Activated T-helper 1 cell treated with anti-CD3 and anti-CD28 coated beads, Interleukin-12 subunit alpha, Interleukin-12 subunit beta, Interleukin-2, Interleukin-4 antibody, amounts not matched to agents 30 ng/mL and 10 ng/mL and 1 ng/mL, durations not matched to agents 14 hours and 24 hours and 36 hours (primary cell): ENCODE measurements at places on chromosomes 6 and 20.

- peaks cover 9% of the 10 kb centered on the region for H3K27me3 ChIP-seq
- no peak for DNase-seq
- no peak overlapping the region for H3K27ac ChIP-seq
- no peaks in the 10 kb centered on the region for H3K4me1 ChIP-seq
- H3K36me3 ChIP-seq: no peaks in the 10 kb centered on the region
- no peak overlapping the region for H3K4me3 ChIP-seq
Measured at GRCh38 chr6:18555750-18556149, 168.6 kb downstream of the RNF144B start.

- H3K27me3 ChIP-seq: peaks cover 8% of the 10 kb centered on the region
- DNase-seq: peak; percentile 53
- H3K36me3 ChIP-seq: no peaks in the 10 kb centered on the region
- H3K4me1 ChIP-seq: peaks cover 18% of the 10 kb centered on the region
- H3K27ac ChIP-seq: peak overlapping the region; percentile 86
Measured at GRCh38 chr20:41329435-41330342, 10.9 kb upstream of the LPIN3 start.

DNA sequence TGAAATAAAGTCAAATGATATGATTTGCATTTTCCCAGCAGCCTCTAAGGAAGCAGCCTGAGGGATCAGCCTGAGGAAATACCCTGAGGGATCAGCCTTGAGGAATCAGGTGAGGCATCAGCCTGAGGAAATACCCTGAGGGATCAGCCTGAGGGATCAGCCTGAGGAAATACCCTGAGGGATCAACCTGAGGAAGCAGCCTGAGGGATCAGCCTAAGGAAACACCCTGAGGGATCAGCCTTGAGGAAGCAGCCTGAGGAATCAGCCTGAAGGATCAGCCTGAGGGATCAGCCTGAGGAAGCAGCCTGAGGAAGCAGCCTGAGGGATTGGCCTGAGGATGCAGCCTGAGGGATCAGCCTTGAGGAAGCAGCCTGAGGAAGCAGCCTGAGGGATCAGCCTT is 669.7 kb upstream of the AGPAT4 start:
- H3K27ac ChIP-seq: no peak overlapping the region
- DNase-seq: no peak
- no peaks in the 10 kb centered on the region for H3K36me3 ChIP-seq
- H3K4me1 ChIP-seq: no peaks in the 10 kb centered on the region
- H3K27me3 ChIP-seq: peaks cover 1% of the 10 kb centered on the region

DNA sequence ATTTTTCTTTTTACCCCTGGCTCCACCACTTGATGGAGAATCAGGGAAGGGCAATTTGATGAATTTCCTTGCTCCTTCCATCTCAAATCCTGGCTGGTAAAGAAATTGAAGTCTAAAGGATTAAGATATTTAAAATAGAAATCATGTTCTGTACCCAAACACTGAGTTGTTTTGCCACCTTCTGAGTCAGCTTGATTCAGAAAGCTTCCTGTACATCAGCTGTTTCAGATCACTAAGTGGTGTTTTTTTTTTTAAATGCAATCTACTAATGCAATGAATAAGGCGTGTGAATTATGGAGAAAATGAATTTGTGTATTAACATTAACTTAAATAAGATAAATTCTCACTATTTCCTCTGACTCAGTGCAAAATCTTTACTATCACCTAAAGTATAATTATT is 11.5 kb upstream of the POPDC3 start:
- H3K4me3 ChIP-seq: no peak overlapping the region
- H3K27ac ChIP-seq: no peak overlapping the region
- H3K4me1 ChIP-seq: no peaks in the 10 kb centered on the region
- no peaks in the 10 kb centered on the region for H3K36me3 ChIP-seq

- no peak overlapping the region for H3K4me3 ChIP-seq
- H3K4me1 ChIP-seq: peaks cover 5% of the 10 kb centered on the region
Measured at GRCh38 chr20:3115190-3116107, 30.9 kb upstream of the AVP start.

GRCh38 chr20:21075471-21075870 is 30.7 kb downstream of the LINC00237 start:
- no peaks in the 10 kb centered on the region for H3K36me3 ChIP-seq
- H3K4me3 ChIP-seq: no peak overlapping the region
- H3K27me3 ChIP-seq: peaks cover 15% of the 10 kb centered on the region
- no peak for DNase-seq

- H3K4me3 ChIP-seq: no peak overlapping the region
- peaks cover 21% of the 10 kb centered on the region for H3K4me1 ChIP-seq
- H3K27ac ChIP-seq: peak overlapping the region; percentile 55
- H3K36me3 ChIP-seq: no peaks in the 10 kb centered on the region
- peaks cover 4% of the 10 kb centered on the region for H3K27me3 ChIP-seq
Measured at GRCh38 chr6:44527181-44527580, 139.7 kb downstream of the CDC5L start.

DNA sequence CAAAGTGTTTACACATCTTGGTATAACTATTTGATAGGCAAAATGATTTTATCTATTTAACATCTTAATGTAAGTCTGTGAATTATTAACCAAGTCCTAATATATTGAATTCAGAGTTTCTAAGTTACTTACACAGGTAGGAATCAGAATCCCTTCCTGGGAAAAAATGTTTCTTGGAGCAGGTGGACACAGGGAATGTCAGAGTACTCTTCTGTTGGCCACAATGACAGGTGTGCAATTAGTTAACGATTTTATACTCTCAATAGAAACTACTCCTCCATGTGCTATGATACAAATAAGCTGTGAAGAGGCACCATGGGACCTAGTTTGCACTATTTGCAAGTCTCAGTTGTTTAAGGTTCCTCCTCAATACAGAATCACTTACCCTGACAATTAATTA is 821 bp upstream of the TAAR5 start:
- no peaks in the 10 kb centered on the region for H3K36me3 ChIP-seq
- H3K27me3 ChIP-seq: peaks cover 7% of the 10 kb centered on the region
- no peak for DNase-seq
- H3K27ac ChIP-seq: no peak overlapping the region
- H3K4me3 ChIP-seq: no peak overlapping the region

DNA sequence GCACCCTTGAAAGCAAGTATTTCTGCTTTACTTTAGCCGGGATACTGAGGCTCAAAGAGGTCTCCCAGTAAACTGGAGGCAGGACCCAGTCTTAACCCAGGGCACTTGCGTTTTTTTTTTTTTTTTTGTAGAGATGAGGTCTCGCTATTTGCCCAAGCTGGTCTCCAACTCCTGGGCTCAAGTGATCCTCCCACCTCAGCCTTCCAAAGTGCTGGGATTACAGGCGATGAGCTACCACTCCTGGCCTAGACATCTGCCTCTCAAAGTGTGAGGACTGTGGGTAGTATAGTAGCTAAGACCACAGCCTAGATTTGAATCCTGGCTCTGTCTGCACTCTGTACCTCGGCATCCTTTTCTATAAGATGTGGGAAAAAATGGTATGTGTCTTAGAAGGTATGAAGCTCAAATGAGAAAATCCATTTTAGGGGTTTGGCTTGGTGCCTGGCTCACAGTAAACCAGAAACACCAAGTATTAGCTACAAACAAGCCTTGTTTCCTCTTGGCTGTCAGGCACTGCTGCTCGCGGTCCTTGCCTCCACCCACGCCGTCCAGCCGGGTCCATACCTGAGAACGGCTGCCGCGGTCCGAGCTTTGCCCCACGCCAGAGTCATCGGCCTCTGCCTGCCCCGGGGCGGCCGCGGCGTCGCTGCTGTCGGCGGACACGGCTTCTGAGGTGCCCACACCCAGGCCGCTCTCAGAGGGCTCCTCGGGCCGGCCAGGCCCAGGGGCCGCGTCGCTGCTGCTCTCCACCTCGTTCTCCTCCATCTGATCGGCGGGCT is 1.2 kb downstream of the ZNF335 start:
- DNase-seq: no peak
- H3K4me3 ChIP-seq: peak overlapping the region; percentile 89
- peaks cover 19% of the 10 kb centered on the region for H3K36me3 ChIP-seq
- H3K27ac ChIP-seq: peak overlapping the region; percentile 100
- H3K4me1 ChIP-seq: peaks cover 23% of the 10 kb centered on the region

- H3K27me3 ChIP-seq: no peaks in the 10 kb centered on the region
- H3K36me3 ChIP-seq: peaks cover 55% of the 10 kb centered on the region
- no peak overlapping the region for H3K27ac ChIP-seq
- no peak for DNase-seq
Measured at GRCh38 chr6:16518265-16518664, 243.0 kb downstream of the ATXN1 start.

GRCh38 chr6:4381381-4381780 is 246.0 kb upstream of the ECI2 start:
- peaks cover 1% of the 10 kb centered on the region for H3K36me3 ChIP-seq
- no peaks in the 10 kb centered on the region for H3K27me3 ChIP-seq
- no peak for DNase-seq
- H3K4me3 ChIP-seq: no peak overlapping the region

DNA sequence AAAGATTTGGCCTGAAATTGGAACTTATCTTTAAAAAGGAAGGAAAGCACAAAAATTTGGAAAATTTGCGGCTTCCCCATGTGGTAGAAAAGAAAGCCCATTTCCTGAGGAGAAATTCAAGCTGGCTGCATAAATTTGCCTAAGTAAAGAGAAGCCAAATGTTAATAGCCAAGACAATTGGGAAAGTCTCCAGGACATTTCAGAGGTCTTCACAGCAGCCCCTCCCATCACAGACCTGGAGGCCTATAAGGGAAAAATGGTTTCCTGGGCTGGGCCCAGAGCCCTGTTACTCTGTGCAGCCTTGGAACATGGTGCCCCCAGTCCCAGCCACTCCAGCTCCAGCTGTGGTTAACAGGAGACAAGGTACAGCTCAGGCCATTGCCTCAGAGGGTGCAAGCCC is 736.5 kb downstream of the HACE1 start:
- no peak overlapping the region for H3K27ac ChIP-seq
- no peaks in the 10 kb centered on the region for H3K4me1 ChIP-seq
- DNase-seq: no peak
- H3K36me3 ChIP-seq: no peaks in the 10 kb centered on the region

- peak; percentile 93 for DNase-seq
- H3K4me1 ChIP-seq: peaks cover 31% of the 10 kb centered on the region
- H3K4me3 ChIP-seq: peak within 1 kb of the TSS; percentile 87
- peaks cover 3% of the 10 kb centered on the region for H3K36me3 ChIP-seq
- H3K27me3 ChIP-seq: no peaks in the 10 kb centered on the region
- peak within 1 kb of the TSS; percentile 87 for H3K27ac ChIP-seq
Measured at GRCh38 chr6:149749594-149750135, at the start of gene PCMT1. Gene PCMT1 (plus strand): TSS chr6:149749741. CDS start chr6:149749902, 161 bp downstream.

GRCh38 chr6:4397307-4397706 is 261.9 kb upstream of the ECI2 start:
- no peak for DNase-seq
- no peak overlapping the region for H3K27ac ChIP-seq
- no peak overlapping the region for H3K4me3 ChIP-seq
- H3K36me3 ChIP-seq: no peaks in the 10 kb centered on the region
- H3K27me3 ChIP-seq: peaks cover 11% of the 10 kb centered on the region
- H3K4me1 ChIP-seq: no peaks in the 10 kb centered on the region

- no peaks in the 10 kb centered on the region for H3K27me3 ChIP-seq
- H3K4me1 ChIP-seq: peaks cover 56% of the 10 kb centered on the region
- peak overlapping the region; percentile 52 for H3K27ac ChIP-seq
Measured at GRCh38 chr6:109456111-109456583, 575 bp upstream of the MICAL1 start.

GRCh38 chr6:75246386-75246785 is 2.8 kb upstream of the COX7A2 start:
- peaks cover 14% of the 10 kb centered on the region for H3K36me3 ChIP-seq
- DNase-seq: no peak
- no peak overlapping the region for H3K4me3 ChIP-seq

GRCh38 chr6:144234399-144234798 is 50.7 kb upstream of the UTRN start:
- no peak overlapping the region for H3K27ac ChIP-seq
- no peaks in the 10 kb centered on the region for H3K36me3 ChIP-seq
- DNase-seq: no peak
- no peak overlapping the region for H3K4me3 ChIP-seq
- peaks cover 4% of the 10 kb centered on the region for H3K27me3 ChIP-seq

- H3K27me3 ChIP-seq: no peaks in the 10 kb centered on the region
- peak overlapping the region; percentile 38 for H3K4me3 ChIP-seq
- DNase-seq: no peak
- peak overlapping the region; percentile 83 for H3K27ac ChIP-seq
- H3K36me3 ChIP-seq: peaks cover 24% of the 10 kb centered on the region
Measured at GRCh38 chr6:42383421-42384205, 68.1 kb downstream of the TRERF1 start.

DNA sequence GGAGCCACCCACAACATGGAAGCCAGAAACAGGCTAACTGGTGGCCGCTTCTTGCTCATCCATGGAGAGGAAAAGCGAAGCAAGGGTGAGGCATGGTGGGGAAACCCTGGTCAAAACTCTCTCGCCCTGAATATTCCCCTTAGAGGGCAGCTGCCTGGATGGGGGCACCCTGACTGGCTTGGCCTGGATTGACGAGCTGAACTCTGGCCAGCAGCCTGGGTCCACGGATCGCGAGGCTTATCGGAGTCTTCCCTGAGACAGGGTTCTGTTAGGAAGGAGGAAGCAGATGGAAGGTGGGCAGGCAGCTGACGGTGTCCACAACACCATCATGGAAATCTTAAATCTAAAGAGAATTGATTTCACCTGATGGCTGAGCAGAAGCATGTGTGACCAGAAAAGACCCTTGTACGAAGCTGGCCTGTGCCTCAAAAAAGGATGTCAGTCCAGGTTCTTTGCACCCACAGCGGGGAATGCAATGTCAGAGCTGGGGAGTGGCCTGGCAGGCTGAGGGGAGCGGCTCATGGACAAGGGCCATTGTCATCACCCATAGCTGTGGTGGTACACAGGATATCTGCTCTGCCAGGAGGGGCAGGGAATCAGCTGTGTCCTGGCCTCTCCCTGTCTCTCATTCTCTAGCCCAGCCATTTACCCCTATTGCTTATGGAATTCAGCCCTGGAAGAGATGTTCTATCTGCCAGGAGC is 109.4 kb upstream of the SNX9 start:
- H3K4me1 ChIP-seq: no peaks in the 10 kb centered on the region
- H3K4me3 ChIP-seq: no peak overlapping the region
- no peak overlapping the region for H3K27ac ChIP-seq
- no peaks in the 10 kb centered on the region for H3K36me3 ChIP-seq

- H3K4me1 ChIP-seq: no peaks in the 10 kb centered on the region
- peak within 1 kb of the TSS; percentile 32 for H3K4me3 ChIP-seq
- DNase-seq: no peak
Measured at GRCh38 chr20:18057101-18057993, at the start of gene OVOL2. Gene OVOL2 (minus strand): TSS chr20:18057916. CDS start chr20:18057634, 282 bp downstream.

DNA sequence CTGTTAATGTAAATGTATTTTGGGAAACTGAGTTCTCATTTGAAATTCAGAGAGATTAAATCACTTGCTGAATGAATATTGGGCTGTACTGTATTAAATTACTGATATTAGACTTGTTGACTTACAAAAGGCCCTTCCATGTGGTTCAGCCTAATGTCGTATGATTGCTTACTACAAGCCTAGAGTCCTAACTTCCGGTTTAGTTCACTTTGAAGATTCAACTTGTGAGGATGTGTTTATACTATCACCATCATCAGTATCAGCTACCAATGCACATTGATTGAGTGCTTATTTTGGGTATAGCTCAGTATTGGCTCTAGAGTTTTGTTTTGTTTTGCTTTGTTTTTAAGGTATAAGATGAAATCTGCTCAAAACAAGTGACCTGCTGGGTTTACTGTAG is 48.3 kb downstream of the FAM217A start:
- DNase-seq: no peak
- peaks cover 76% of the 10 kb centered on the region for H3K4me1 ChIP-seq
- no peak overlapping the region for H3K4me3 ChIP-seq
- no peaks in the 10 kb centered on the region for H3K27me3 ChIP-seq
- peak overlapping the region; percentile 11 for H3K27ac ChIP-seq

GRCh38 chr20:63743210-63743970 is 3.8 kb downstream of the SLC2A4RG start:
- H3K27me3 ChIP-seq: no peaks in the 10 kb centered on the region
- no peaks in the 10 kb centered on the region for H3K4me1 ChIP-seq
- DNase-seq: no peak
- H3K36me3 ChIP-seq: peaks cover 4% of the 10 kb centered on the region
- no peak overlapping the region for H3K27ac ChIP-seq

GRCh38 chr20:9070304-9070703 is 1.4 kb downstream of the PLCB4 start:
- peaks cover 18% of the 10 kb centered on the region for H3K27me3 ChIP-seq
- DNase-seq: no peak
- no peaks in the 10 kb centered on the region for H3K4me1 ChIP-seq
- H3K4me3 ChIP-seq: no peak overlapping the region
